ENCODE measurements at places on chromosomes 3 and 15.

- DNase-seq: no peak
Observed at GRCh38 chr3:183537295-183537730, 18.2 kb downstream of the KLHL6 start.

- DNase-seq: no peak
Observed at GRCh38 chr3:183268366-183268765, 15.3 kb downstream of the B3GNT5 start.

DNA sequence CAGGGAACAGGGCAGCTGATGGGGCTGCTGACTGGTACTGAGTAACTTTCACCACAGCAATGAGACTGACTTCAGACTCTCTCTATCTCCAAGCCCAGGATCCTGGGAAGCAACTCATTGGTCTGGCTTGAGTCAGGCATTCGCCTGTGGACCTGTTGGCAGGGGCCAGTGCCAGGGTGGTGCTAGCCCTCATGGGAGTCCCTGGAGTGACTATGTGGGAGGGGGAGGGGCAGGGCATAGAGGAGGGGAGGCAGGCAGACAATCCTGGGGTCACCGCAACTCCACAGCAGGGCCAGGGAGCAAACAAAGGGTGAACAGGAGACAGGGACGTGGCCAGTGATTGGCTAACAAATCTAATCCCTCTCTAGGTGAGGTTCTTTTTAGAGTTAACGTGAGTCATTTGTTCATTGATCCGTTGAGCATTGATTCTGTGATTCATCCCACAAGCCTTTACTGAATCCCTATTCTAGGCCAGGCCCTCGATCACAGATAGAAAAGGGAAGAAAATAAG, 71.8 kb downstream of the CEMIP start:
- DNase-seq: no peak

DNA sequence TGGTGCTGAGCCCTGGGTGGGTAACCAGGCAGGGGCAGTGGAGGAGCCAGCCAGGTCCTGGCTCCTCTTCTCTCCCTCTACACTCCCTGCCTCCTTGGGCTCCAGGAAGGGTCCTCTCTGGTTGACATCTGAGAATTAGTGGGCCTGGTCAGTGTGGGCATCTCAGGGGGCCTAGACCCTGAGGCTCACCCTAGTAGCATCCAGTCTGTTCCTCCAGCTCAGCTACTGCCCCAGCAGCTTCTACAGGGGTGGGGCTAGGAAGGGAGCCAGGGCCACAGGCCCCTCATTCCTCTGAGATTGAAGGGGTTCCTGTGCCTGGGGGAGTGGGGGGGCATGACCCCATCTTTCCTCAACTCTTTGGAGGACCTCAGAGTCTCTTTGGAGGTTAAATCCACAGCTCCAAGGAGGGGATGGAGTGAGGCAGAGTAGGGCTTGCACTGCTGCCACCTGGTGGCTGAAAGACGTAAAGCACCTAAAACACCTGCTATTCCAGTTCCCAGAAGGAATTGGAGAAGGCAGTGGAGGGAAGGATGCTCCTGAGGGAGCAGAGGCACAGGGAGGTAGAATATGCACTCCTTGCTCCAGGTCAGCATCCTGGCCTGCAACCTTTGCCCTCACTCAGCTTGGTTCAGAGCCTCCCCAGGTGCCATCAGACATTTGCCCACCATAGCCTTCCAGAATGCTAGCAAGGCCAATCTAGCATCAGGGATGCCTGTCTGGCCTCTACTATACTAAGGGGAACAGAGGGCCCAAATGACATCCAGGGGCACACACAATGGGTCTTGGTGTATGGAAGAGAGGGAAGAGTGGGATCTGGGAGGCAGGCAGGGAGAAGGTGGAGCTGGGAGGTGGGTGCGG, 25.1 kb downstream of the C3orf18 start:
- DNase-seq: peak; percentile 74

- DNase-seq: no peak
Observed at GRCh38 chr15:29765234-29765841, 56.9 kb downstream of the TJP1 start.

All from WERI-Rb-1 (cell line).